Stimulated activated CD8-positive, alpha-beta memory T cell treated with anti-CD3 and anti-CD28 coated beads, Interleukin-2, amount 100 ng/mL, for 1 hour (primary cell): ENCODE measurements at places on chromosomes 2 and 18.

DNA sequence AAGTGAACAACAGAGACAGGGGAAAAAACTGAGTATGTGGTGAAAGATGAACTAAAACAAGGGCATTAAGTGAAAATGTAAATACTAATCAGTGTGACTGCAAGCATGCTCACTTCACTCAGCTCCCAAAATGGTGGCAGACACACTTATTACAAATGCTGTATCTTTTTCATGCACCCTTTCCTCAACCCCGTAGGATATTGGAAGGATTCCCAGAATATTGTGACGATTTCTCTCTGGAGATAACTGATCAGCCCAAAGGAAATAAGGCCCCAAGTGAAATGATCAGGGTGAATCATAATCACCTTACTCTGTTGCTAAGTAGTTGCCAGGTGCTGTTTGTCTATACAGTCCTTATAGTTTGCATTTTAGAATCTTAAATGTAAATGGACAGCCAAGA lies 138.9 kb upstream of the IL1R2 start:
- DNase-seq = no peak

- no peak for DNase-seq
Observed at GRCh38 chr2:44833171-44834069, 108.1 kb upstream of the SIX3 start.

- no peak for DNase-seq
Observed at GRCh38 chr2:156649596-156649995, 213.4 kb downstream of the GPD2 start.

DNA sequence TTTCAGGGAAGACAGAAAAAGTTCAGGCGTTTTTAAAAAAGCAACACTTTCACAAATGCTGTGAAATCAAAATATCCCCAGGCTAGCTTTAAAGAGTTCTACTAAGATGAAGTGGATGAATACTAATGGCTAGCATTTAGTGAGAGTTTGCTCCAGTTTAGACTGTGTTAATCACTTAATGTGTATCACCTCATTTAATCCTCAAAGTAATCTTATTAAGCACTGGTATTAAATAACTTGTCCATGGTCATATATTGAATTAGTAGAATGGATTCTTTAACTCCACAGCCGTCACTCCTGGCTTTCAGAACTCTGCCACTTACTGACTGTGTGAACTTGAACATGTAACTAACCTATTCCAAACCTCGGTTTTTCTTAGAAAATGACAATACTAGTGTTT lies 66.0 kb downstream of the CABYR start:
- DNase-seq = no peak

DNA sequence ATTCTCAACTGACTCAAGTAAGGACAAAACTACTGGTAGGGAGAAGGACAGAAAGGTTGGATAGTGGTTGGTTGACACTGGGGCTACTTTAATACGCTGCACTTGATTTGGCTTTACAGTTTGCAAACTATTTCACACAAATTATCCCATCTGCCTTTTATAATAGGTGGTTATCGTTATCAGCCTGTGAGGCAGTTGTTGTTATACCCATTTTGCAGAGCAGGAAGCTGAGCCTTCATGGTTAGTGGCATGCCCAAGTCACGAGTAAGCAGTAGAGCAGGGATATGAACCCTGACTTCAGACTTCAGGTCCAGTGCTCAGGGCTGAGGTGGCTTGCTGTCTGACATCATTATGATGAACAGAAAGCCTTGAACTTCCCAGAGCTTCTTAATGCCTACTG lies 5.3 kb downstream of the CTIF start:
- DNase-seq = no peak
